ENCODE measurements at places on chromosomes 11 and 22.

- no peak for DNase-seq
These were observed 148.4 kb downstream of the CACNA1I start for GRCh38 chr22:39718921-39719475.

DNA sequence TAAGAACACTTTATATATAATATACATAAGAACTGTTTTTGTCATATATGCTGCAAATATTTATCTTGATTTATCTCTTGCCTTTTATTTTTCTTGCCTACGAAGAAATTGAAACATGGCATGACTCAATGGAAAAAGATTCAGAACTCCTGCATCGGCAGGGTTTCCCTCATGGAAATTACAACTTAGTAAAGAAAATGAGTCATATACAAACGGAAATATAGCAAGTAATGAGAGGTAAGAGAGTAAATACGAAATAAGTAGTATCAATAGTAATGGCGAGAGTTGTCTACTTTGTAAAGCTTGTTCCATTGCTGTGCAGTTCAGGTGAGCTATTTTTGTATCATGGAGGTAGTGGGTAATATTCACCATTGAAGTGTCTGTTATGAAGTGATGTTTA lies 350.4 kb downstream of the DDX10 start:
- DNase-seq, result no peak

- no peak for DNase-seq
These were observed 178.6 kb downstream of the MIAT start for GRCh38 chr22:26835929-26836528.

GRCh38 chr11:45213316-45213665 lies 66.9 kb downstream of the PRDM11 start:
- no peak for DNase-seq

DNA sequence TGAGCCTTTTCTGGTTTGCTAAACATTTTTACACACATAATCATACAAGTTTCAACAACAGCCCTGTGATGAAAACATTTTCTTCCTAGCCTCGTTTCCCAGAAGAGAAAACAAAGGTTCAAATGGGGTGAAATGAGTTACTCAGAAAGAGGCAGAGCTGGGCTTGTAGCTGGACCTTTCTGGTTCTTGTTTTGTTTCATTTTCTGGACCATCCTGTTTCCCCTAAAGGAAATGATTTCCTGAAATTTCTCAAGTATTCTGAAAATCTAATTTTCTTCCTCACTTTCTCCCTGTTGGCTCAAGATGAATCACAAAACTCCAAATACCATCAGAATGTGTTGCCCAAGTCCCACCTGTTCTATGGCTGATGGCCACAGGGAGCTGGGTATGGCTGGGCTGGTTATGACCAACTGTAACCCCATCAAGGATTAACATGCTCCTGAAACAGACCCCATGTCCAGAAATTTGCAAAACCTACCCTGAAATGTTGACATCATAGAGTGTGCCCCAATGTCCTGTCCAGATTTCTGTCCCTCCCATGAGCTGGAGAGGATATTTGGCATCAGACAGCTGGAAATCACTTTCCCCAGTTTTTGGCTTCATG lies 6.7 kb upstream of the APOL4 start:
- no peak for DNase-seq

GRCh38 chr22:19001204-19001603 lies 65.1 kb upstream of the PRODH start:
- no peak for DNase-seq

GRCh38 chr11:113873236-113873626 lies 2.1 kb downstream of the USP28 start:
- DNase-seq, result no peak

GRCh38 chr11:100761841-100762240 lies 74.8 kb downstream of the ARHGAP42 start:
- DNase-seq, result no peak

GRCh38 chr22:44707752-44708151 lies 5.7 kb downstream of the PRR5 start:
- DNase-seq, result no peak

- no peak for DNase-seq
These were observed 5.6 kb upstream of the ZBED4 start for GRCh38 chr22:49847751-49848689.

DNA sequence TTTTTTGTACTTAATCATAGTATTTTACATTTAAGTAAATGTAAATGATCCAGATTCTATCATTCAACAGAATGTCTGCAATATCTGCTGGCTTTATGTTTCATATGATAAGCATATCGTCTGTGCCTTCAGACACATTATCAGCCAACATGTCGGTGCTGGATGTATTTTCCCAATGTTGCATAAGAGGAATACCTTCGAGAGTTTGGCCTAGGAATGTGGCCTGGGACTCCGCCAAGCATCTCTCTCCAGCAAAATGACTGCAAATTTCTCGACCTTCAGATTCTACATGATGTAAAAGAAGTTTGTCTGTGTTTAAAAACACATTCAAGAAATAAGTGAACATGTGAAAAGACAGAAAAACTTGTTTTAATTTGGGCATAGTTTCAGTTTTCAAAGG lies 6.9 kb downstream of the BDNF start:
- DNase-seq, result no peak

GRCh38 chr22:29144786-29145160 lies 60.9 kb upstream of the EMID1 start:
- no peak for DNase-seq

- no peak for DNase-seq
These were observed 114.9 kb downstream of the ETS1 start for GRCh38 chr11:128472128-128473089.
